ENCODE measurements at places on chromosomes 16 and 17. TPM values are rescaled to one million over a fixed set of nuclear protein-coding genes. Genes with fewer than 3 reads are reported as not detected.

TBC1D3G gene
- 0.07 TPM for total RNA-seq

ESRP2 gene
- total RNA-seq: 0.08 TPM

KDM6B gene
- 16.8 TPM for total RNA-seq

KRT40 gene
- total RNA-seq: not detected

DHRS7C gene
- total RNA-seq: not detected

PLA2G10 gene
- total RNA-seq: not detected

PIGS gene
- total RNA-seq: 55.8 TPM

CLEC18A gene
- total RNA-seq: 0.07 TPM

CENPX gene
- 184 TPM for total RNA-seq

FAM117A gene
- 0.89 TPM for total RNA-seq

AOC3 gene
- total RNA-seq: 1.1 TPM

CDK5RAP3 gene
- total RNA-seq: 90.4 TPM

UMOD gene
- total RNA-seq: not detected

XYLT1 gene
- 0.67 TPM for total RNA-seq

SULT1A4 gene
- 31.4 TPM for total RNA-seq

CMTM2 gene
- total RNA-seq: not detected

CACNG4 gene
- total RNA-seq: 13.0 TPM

SALL1 gene
- total RNA-seq: 0.25 TPM

NACA2 gene
- total RNA-seq: not detected

CEP295NL gene
- 0.31 TPM for total RNA-seq

ADAM11 gene
- 2.4 TPM for total RNA-seq

SCIMP gene
- total RNA-seq: not detected

EFCAB5 gene
- 0.74 TPM for total RNA-seq

ABCA8 gene
- total RNA-seq: 0.30 TPM

KRTAP1-5 gene
- not detected for total RNA-seq

SMTNL2 gene
- total RNA-seq: 0.32 TPM

WFDC1 gene
- total RNA-seq: not detected

FOXN1 gene
- total RNA-seq: not detected

ADAP2 gene
- total RNA-seq: 2.5 TPM

ATP2A1 gene
- 4.1 TPM for total RNA-seq

C1QL1 gene
- 33.0 TPM for total RNA-seq

NCBP3 gene
- 30.9 TPM for total RNA-seq

PAQR4 gene
- total RNA-seq: 45.8 TPM

VTN gene
- total RNA-seq: 16.0 TPM

TBC1D3H gene
- not detected for total RNA-seq

STARD3 gene
- 49.8 TPM for total RNA-seq

RAB11FIP4 gene
- 2.1 TPM for total RNA-seq
